ENCODE measurements at places on chromosomes 16 and 17.

DNA sequence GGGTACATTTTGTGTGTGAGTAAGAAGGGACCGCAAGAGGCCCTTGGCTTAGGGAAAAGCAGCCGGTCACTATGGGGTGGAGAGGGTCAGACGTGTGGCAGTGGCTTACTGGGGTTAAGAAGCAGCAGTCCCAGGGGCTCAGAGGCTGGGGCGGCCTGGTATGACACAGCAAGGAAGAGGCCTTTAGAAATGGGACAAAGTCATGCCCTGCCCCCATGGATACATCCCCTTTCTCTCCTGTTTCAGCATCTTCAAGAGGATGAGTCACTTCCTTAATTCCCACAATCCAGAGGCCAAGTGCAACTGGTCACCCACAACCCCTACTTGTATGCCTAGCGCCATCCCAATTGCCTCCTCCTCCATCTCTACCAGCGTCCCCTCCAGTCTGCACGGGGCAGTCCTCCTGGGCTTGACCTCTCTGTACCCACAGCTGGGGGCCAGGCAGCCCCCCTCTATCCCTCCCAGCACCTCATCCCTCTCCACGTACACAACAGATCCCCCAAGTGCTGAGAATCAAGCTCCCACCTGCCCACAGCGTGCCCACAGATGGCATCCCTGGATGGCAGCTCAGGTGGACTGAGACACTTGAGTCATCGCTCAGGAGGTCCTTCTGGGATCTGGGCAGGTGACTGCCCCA lies 6.9 kb upstream of the EFTUD2 start:
- no peak for DNase-seq

- no peak for DNase-seq
These were observed 173.2 kb upstream of the FOXF1 start for GRCh38 chr16:86337138-86337537.

- DNase-seq: peak; percentile 29
These were observed 31.5 kb downstream of the QPRT start for GRCh38 chr16:29710227-29711219.

DNA sequence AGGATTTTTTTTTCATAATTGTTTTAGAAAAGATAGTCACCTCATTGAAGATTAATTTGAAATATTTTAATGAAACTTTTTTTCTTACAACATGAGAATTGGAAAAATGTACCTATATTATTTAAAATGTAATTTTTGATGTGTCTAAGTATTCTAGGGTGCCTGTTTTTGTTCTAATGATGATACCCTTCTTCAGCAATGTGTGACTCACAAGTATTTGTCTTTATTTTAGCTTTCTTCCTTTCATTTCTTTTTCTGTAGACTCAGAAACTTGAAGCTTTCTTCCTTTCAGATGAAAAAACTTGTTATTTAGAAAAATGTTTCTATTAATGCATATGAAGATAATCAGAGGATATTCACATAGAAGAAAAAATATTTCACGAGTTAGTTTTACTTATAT lies 231.8 kb downstream of the BCAS3 start:
- no peak for DNase-seq

GRCh38 chr17:19508577-19508867 lies 25.1 kb upstream of the SLC47A1 start:
- no peak for DNase-seq

DNA sequence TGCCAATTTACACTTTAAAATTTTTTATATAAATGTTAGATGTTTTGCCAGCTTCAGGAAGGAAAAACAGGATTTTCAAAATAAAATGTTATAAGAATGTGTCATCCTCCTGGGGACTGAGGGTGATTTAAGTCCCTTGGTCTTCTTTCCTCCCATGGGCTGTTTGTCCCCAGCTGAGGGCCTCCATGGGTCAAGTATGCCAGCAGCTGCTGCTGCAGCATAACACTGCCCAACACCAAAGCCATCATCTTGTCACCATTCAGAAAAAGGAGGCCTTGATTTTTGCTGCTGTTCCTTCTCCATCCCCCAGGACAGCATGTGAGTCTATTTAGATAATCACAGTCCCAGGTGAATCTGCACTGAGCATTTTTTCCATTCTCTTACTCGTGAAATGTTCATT lies 188.5 kb downstream of the LGALS9B start:
- DNase-seq: no peak

GRCh38 chr17:80722661-80723060 lies 178.0 kb downstream of the RPTOR start:
- peak; percentile 47 for DNase-seq

GRCh38 chr17:34285286-34285792 lies at the start of gene CCL11:
Gene CCL11 (plus strand): TSS chr17:34285742. CDS start chr17:34285809, 67 bp downstream.
- no peak for DNase-seq

- no peak for DNase-seq
These were observed 48.5 kb downstream of the HAPSTR1 start for GRCh38 chr16:9139965-9140364.

- no peak for DNase-seq
These were observed 5.7 kb downstream of the ATP2C2 start for GRCh38 chr16:84373907-84374489.

DNA sequence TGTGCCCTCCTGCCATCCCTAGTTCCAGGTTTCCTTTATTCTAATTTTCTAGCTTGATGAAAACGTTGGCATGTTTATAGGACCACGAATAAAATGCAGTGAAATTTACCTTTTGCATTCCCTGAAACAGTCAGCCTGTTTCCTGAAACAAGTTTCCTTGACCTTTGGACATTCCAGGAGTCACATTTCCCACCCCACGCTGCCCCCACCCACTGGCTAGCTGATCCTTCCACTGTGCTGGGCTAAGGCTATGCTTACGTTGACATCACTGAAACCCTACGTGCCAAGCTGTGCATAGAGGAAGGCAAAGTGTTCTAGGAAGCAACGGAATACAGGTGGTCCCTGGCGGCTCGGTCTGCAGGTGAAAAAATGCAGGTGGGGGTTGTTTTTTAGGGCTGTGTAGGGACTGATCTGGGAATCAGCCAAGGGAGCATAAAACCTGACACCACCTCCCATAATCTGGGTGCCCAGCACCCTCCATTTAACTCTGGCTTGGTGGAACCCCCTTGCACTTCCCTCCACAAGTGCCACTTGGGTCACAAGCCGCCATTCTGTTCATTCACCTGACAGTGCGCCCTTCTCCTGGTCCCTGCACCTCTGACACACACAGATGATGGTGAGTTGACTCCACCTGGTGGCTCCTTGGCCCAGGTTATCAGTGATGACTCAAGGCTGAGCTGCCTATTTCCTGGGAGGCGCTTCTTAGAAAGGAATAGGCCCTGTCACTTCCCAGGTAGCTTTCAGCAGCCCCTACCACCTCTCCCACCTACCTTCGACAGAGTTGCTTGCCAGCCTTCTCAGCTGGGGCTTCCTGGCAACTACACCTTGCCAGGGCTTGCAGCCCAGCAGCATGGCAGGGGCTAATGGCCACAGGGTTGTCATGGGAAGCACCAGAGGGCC lies 83.7 kb downstream of the N4BP1 start:
- DNase-seq: no peak

GRCh38 chr17:57403236-57403635 lies 146.9 kb downstream of the MSI2 start:
- no peak for DNase-seq

DNA sequence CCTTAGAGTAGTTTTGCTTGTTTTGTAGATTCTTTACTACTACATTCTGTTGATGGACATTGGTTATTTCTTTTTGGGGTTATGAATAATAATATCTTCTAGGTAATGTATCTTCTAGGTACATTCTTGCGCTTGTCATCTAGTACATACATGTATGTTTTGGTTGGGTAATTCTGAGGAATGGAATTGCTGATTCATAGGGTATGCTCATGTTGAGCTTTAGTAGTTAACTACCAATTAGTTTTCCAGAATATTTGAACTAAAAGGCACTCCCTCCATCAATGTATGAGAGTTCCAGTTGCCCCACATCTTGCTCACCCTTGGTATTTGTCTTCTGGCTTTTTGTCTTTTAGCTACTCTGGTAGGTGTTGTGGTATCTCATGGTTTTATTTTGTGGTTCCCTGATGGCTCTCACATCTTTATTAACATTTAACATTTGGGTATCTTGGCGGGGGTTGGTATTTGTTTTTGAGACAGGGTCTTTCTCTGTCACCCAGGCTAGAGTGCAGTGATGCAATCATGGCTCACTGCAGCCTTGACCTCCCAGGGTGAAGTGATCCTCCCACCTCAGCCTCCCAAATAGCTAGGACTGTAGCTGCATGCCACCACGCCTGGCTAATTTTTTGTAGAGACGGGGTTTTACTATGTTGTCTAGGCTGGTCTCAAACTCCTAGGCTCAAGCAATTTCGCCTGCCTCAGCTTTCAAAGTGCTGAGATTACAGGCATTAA lies 47.1 kb downstream of the SLC6A4 start:
- DNase-seq: no peak

GRCh38 chr17:67375716-67376115 lies 1.4 kb upstream of the PITPNC1 start:
- DNase-seq: no peak

GRCh38 chr17:6660805-6661463 lies 9.4 kb downstream of the C17orf100 start:
- DNase-seq: no peak

DNA sequence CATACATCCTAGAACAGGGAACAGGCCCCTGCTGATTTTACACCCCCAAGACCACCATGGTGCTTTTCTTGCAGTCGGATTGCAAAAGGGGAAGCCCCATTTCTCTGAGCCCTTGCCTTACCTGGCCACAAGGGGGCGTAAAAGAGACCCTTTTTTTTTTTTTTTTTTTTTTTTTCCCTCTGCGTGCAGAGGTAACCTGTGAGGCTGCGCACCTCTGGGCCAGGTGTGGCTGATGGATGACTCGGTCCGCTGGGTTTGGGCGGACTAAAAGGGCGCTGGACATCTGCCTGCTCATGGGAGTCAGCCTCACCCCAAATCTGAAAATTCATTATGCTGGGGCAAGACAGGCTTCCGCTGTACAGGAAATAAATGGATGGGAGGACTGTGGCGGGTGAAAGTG lies 281.0 kb downstream of the CBLN1 start:
- no peak for DNase-seq

GRCh38 chr17:6325051-6325450 lies 109.9 kb downstream of the AIPL1 start:
- no peak for DNase-seq

DNA sequence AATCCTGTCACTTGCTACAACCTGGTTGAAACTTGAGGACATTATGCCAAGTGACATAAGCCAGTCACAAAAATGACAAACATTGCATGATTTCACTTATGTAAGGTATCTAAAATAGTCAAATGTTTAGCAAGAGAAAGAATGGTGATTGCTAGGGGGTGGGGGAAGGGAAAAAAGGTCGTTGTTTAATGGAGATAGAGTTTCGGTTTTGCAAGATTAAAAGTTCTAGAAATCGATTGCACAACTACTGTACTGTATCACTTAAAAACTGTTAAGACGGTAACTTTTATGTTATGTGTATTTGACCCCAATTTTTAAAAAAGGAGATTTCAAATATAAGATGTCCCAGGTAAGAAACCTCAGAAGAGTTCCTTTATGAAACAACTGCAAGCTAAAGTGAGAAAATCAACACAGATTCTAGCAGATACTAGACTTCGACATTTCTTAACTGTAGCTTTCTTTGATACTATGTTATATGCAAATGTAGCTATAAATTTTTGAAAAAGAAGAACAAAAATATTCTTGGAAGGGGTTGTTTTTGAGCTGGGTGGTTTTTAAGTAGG lies 5.9 kb downstream of the MEOX1 start:
- no peak for DNase-seq

DNA sequence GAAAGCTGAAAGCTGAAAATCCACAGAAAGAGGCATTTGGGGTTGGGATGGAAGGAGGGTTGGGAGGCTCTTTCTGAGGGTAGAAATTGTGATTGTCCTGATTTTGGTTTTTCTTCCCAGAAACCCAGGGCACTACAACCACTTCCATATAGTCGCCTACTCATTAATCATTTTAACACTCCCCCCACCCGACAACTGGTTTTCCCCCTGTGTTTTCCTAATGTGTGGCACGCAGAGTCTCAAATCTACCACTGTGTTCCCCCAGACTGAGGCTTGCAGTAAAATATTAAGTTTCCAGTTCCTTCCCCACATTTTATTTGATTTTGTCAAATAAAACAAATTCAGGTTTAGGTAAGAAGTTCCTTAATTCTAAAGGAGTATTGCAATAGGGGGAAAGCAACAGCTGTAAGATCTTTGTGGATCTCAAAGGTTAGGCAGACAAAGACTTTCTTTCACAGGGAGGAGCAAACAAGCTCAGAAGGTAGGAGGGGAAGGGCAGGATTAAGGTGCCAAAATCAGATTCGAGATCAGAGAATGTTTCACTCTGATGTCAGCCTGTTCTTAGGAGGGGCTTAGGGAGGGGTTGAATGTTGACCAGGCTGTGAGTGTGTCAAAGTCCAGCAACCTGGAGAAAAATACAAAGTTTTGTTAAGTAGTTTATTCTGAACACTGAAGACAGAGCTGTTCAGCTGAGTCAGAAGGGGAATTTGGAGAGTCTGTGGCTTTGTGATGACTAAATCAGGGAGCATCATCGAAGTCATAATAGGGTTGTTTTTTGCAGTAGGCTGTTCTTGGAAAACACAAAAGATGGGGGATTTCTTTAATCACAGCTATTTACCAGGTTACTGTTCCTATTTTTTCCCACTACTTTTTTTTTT lies 3.6 kb downstream of the ZNF267 start:
- no peak for DNase-seq

DNA sequence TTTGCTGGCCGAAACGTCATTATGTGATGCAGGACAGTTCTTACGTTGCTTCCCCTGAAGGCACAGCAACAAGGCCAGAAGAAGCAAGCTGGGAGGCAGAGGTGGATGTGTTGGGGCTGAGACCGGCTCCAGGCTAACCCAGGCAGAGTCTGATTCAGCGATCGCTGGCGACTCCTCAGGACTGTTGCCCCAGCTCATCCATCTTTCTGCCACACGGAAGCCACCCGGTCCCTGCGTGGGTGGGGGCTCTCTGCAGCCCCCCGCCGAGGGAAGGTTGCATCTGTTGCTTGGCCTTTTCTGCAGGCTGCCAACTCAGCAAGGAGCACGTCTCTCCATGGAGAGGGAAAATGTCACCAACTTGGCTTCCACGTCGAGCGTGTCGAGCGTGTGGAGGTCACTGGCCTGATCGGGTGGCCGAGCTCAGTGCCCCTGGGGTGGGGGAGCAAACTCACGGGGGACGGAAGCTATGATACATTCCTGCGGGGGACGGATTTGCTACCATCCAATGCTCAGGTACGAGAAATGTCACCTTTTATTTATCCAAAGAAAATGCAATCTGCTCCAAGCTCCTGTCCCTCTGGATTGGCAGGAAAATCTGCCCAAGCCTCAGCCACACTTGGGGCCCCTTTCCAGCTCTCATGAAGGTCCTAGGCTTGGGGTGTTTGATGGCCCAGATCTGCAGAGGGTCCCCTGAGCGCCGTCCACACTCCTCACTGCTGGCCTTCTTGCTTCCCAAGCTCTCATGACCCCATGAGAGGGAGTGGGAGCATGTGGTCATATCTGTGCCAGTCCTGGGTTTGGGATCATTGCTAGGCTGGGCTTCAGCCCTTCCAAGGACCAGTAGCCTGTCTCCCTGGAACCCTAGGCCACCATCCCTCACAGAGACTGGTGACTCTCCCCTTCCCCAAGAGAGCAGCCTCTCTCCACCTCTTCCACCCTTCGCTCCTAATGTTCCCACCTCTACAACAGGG lies 69.4 kb downstream of the RPH3AL start:
- DNase-seq: no peak

Measured in left hindlimb (tissue), 1 donor.